ENCODE measurements at places on chromosomes 6 and 20.

GRCh38 chr20:36060676-36061075 lies 92.3 kb downstream of the CNBD2 start:
- no peak for DNase-seq

DNA sequence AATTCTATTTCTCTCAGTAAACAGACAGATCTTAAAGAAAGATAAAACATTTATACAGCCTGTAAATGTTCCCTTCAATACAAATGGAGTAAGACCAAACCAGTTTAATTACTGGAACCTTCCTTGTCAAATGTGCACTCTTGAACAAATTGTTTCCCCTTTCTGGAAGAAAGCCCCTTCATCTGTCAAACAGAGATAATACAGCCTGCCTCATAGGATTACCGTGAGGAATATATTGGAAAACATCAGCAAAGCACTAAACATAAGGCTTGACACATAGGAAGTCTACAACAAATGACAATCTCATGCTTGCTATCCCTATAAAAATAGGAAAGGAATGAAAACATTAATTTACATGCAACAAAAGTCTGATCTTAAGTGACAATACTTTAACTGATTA lies 173.8 kb downstream of the PTPRK start:
- no peak for DNase-seq

DNA sequence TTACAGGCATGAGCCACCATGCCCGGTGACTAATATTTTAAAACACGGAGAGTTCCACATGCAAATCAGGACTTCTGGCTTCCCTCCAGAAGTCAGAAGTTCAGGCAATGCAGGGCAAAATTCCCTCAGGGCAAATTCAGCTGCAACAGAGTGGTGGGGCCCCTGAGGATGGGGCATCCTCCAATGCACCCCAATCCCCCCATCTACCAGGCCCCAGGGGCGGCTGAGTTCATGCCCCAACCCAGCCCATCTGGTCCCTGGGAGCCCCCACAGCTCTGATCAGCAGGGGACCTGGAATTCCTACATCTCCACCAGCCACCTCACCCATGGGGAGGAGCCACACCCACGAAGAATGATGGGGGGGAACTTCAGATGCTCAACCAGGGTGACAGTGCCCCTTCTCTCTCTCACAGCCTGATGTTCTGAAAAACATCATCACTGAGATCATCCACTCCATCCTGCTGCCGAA lies 22.6 kb downstream of the BPIFB1 start:
- DNase-seq = no peak

DNA sequence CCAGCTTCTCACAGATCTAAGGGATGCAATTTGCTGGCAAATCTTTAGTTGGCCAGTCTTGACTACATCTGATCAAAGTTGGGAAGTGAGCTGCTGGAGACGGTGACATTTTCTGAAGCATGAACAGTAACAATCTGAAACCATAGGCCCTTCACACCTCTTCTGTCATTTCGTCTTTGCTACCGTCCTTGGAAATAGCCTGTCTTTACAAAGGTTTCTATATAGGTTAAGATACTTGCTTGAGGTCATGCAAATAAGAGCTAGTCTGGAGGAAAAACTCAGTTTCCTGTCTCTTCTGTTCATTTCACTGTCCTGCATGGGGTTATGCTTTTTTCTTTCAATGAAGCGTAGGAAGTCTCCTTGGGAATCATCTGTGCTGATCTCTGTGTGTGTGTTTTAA lies 55.6 kb downstream of the CARMIL1 start:
- DNase-seq = no peak

DNA sequence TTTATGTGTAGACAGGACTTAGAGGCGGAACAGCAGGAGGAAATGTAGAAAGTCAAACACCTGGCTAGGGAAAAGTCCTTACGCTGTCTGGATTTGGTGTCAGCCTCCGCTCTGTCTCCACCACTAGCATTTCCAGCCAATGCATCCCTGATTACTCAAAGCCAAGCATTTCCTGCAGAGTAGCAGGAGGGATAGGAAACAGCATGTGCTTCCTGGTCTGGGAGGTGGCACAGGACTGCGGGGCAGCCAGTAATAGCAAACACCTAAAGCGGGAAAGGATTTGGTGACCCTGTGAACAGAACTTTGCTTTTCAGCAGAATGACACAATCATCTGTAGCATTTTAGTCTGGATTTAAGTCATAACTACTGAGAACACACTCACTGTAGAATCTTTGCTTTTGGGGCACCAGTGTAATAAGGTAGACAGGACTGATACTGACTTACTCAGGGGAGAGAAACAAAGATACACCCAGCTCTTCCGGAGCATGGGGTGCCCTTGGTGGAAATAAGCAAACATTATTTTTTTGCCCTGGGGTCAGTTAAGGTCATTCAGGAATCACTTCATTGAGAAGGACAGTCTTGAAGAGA lies 133.3 kb upstream of the AHI1 start:
- no peak for DNase-seq

DNA sequence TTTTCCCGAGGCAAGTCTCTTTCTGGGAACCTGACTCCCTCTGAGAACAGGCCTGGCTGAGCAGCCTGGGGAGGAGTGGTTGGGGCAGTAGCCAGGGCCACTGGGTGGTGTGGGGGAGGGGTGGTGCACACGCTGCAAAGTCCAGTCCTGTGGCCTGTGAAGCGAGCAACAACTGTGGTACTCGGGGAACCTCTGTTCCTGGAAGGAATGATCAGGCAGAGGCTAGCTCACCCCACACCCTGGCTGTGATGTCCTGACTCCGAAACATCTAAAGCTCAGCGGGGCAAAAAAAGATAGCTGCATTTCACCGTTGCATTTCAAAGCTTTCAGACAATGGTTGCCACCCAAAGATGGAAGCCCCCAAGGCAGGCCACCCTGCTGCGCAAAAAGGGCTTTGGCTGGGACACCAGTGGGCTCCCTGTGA lies 25.5 kb downstream of the PCK1 start:
- no peak for DNase-seq

- no peak for DNase-seq
These were observed 2.5 kb downstream of the LY6G6D start for GRCh38 chr6:31717499-31718222.

- DNase-seq = no peak
These were observed 59.4 kb downstream of the PYGB start for GRCh38 chr20:25306991-25307903.

DNA sequence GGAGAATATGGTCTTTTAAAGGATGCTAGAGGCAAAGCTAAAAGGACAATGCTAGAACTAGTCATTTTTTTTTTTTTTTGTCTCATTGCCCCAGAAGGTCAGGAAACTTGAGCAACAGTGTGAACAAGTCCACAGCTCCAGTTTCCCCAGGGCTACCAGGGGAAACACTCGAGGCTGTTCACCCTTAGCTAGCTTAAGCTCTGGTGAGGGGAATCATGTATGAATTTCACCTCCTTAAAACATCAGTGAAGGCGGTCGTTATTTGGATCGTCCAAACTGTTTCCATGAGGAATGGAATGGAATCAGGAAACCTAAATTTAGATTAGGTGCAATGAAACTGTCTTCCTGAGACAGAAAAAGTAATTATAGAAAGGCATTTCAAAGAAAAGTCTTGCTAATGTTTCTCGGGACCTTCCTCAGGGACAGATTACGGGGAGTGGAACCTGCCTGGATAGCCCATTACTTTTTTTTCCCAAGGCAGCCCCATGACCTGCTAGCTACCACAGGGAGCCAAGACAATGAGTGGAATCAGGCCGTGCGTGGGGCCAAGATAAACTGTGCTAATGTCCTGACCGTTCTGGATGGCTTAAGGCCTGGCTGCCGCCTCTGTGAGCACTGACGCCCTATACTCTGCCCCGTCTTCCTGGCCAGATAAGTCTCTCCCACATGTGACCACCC lies 164.8 kb upstream of the SGK1 start:
- no peak for DNase-seq

GRCh38 chr6:159908979-159909378 lies 18.2 kb downstream of the MAS1 start:
- no peak for DNase-seq

GRCh38 chr6:170532867-170533488 lies 20.1 kb downstream of the PSMB1 start:
- no peak for DNase-seq

DNA sequence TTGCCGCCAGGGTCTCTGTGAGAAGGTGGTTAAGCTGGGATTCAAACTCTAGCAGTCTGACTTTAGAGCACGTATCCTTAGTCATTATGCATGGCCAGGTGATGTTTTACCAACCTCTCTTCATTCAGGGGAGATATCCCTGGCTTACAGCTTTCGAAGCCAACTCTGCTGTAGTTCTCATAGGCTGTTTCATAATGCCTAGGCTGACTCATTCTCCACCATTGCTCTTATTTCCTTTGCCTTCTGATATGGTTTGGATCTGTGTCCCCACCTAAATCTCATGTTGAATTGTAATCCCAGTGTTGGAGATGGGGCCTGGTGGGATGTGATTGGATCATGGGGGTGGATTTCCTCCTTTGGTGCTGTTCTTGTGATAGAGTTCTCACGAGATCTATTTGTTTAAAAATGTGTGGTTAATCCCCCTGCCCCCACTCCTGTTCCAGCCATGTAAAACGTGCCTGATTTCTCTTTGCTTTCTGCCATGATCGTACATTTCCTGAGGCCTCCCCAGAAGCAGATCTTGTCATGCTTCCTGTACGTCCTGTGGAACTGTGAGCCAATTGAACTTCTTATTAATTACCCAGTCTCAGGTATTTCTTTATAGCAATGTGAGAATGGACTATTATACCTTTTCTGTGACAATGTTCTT lies 94.6 kb upstream of the MAN1A1 start:
- DNase-seq = no peak

- no peak for DNase-seq
These were observed 9.2 kb upstream of the TRERF1 start for GRCh38 chr6:42460883-42461282.

- no peak for DNase-seq
These were observed 7.8 kb upstream of the MRPS18A start for GRCh38 chr6:43695215-43695966.
